ENCODE measurements at places on chromosomes 5 and 9. TPM values are rescaled to one million over a fixed set of nuclear protein-coding genes. Genes with fewer than 3 reads are reported as not detected.

- H3K4me3 ChIP-seq = no peak overlapping the region
- H3K4me1 ChIP-seq = peaks cover 9% of the 10 kb centered on the region
- H3K36me3 ChIP-seq = peaks cover 5% of the 10 kb centered on the region
- no peak overlapping the region for H3K27ac ChIP-seq
- no peak for DNase-seq
Measured at GRCh38 chr9:112233769-112234168, 58.7 kb upstream of the SUSD1 start.

AHRR gene
- total RNA-seq = 2.6 TPM

GRCh38 chr5:111551569-111552275 lies 39.4 kb upstream of the STARD4 start:
- no peaks in the 10 kb centered on the region for H3K4me1 ChIP-seq
- no peak overlapping the region for H3K4me3 ChIP-seq
- no peak overlapping the region for H3K27ac ChIP-seq
- DNase-seq = no peak

DNA sequence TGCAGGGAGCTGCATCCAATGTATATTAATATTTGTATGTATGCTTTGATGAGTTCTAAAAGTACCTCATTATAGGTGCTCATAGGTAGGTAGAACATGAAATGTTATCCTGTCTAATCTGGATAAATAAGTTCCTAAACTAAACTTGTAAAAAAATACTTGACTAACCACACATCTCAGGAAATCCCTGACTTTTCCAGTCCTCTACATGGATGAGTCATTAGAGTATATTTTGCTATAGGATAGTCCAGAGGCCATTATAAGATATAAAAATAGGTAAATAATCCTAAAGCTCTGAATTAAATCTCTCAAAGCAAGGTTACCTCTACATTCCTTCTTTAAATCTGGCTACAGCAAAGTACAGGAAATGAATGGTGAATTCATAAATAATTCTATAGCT lies 404.3 kb downstream of the RAB3C start:
- DNase-seq = no peak
- H3K36me3 ChIP-seq = no peaks in the 10 kb centered on the region
- no peak overlapping the region for H3K4me3 ChIP-seq
- H3K27me3 ChIP-seq = no peaks in the 10 kb centered on the region
- H3K27ac ChIP-seq = no peak overlapping the region
- H3K4me1 ChIP-seq = no peaks in the 10 kb centered on the region

DNA sequence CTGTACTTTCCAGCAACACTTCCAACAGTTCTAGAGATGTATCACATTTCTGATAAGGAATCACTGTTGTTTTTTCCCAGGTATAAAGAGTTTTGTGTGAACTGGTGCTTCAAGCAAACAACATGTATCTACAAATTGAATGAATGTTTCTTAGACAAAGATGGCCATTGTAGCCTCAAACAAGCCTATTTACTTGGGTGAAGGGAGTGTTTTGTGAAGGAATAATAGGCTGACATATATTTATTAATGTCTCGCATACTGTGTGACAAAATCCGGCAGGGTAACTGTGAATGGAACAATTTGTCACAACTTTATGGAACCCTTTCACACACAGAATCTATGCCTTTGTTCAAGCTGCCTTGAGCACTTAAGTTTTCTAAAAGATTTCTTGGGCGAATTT lies 24.8 kb upstream of the DAB2 start:
- no peaks in the 10 kb centered on the region for H3K4me1 ChIP-seq
- no peak for DNase-seq
- no peaks in the 10 kb centered on the region for H3K36me3 ChIP-seq

DNA sequence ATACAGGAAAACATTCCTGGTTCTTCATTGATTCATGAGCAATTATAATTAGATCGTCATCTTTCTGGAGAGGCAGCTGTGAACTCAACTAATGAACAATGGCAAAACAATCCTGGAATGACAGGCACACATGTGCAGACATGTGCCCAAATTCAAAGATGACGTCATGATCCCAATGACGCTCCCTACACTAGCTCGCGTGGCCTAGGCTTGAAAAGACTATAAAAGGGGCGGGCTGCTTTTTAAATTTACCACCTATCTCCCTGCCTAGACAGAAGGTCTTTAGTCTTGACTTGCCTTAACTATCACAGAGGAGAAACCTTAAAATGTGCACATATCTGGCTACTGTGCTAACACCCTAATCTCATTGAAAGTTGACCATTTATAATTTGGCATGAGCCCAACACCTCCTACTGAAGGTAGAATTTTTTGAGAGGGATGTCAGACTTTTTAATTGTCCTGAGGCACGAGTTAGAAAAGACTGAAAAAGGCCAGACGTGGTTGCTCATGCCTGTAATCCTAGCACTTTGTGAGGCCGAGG lies 88.2 kb downstream of the PRRT1B start:
- DNase-seq = no peak
- no peaks in the 10 kb centered on the region for H3K36me3 ChIP-seq
- no peaks in the 10 kb centered on the region for H3K27me3 ChIP-seq
- H3K27ac ChIP-seq = no peak overlapping the region
- no peaks in the 10 kb centered on the region for H3K4me1 ChIP-seq
- H3K4me3 ChIP-seq = no peak overlapping the region

GRCh38 chr9:129995409-129996160 lies 47.4 kb downstream of the FNBP1 start:
- peak; percentile 58 for DNase-seq
- peaks cover 96% of the 10 kb centered on the region for H3K4me1 ChIP-seq
- 0 out of 2 replicates have a peak, but pooled peaks cover 4% of the 10 kb centered on the region for H3K36me3 ChIP-seq

CDC20B gene
- not detected for total RNA-seq

DNA sequence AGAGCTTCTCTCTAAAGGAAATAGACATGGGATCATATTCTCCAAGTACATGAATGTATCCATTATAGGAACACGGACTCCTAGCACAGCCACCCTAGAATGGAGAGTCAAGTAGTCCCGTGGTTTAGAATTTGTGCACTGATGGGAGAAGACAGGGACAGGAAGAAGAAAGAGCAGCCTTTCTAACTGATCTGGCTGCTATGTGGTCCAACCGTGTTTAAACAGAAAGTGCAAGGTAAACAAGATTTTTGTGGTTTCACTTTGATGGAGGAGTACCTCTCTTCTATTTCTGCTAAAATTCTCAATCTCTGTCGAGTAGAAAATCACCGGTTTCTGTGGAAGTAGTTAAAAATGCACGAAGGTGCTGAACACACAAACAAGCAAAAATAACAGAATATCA lies 171.3 kb downstream of the ST8SIA4 start:
- H3K27me3 ChIP-seq = no peaks in the 10 kb centered on the region
- H3K36me3 ChIP-seq = no peaks in the 10 kb centered on the region
- no peak for DNase-seq

DNA sequence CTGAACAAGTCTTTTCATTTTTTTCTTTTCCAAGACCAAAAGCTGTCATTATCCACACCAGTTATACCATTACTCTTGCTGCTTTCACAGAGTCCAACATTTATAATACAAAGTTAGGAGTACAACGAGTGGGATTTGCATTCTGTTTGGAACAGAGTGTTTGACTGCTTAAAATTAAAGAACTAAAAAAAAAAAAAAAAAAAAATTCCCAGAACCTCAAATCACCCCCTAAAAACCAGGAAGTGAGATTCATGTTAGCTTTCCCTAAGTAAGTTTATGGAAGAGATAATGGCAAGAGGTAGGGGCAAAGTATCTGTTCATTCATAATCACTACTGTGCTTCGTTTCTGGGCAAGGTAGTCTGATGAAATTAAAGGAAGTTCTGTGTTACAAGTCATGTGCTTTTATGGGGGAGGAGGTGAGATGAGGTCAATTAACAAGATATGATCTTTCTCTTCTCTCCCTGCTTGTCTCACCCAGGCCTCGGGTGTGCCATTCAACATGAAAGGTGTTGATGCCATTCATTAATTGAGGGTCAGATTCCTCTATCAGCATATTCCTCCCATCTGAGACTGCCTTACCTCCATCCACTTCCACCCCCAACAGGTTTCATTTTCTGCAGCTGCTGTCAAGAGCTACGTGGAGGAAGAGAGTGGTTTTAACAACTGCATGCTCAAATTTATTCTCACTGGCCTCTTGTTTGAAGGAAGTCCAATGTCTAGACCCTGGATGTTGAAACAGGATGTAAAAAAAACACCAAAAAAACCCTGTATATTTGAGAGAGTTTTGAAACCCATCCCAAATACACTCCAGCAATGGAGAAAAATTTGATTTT lies 58.1 kb downstream of the MARCHF3 start:
- H3K27ac ChIP-seq = no peak overlapping the region
- peak; percentile 43 for DNase-seq
- H3K27me3 ChIP-seq = no peaks in the 10 kb centered on the region
- H3K4me3 ChIP-seq = no peak overlapping the region
- no peaks in the 10 kb centered on the region for H3K36me3 ChIP-seq

DNA sequence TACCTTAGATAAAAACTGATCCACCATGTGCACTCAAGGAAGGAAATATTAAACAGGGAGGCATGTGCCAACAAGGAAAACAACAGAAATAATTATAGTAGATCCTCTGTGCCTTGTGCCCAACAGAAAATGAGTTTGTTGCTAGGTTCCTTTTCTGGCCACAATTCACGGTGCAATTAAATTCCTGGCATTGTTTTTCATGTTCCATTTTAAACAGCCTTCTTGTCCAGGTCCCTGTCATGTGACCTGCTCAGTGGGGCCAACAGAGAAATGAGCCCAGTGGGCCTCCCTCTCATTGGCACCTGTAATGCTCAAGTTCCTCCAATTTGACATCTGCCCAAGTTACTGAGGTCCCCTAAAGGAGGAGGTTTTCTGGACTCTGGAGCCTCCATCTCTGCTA lies 56.5 kb downstream of the SPOCK1 start:
- H3K27ac ChIP-seq = no peak overlapping the region
- H3K4me3 ChIP-seq = no peak overlapping the region
- H3K27me3 ChIP-seq = no peaks in the 10 kb centered on the region
- no peaks in the 10 kb centered on the region for H3K36me3 ChIP-seq
- DNase-seq = no peak

DCTN3 gene
- 98.9 TPM for total RNA-seq

GRCh38 chr5:87899208-87899661 lies 369.4 kb downstream of the TMEM161B start:
- no peaks in the 10 kb centered on the region for H3K36me3 ChIP-seq
- H3K27ac ChIP-seq = no peak overlapping the region
- no peak for DNase-seq
- H3K27me3 ChIP-seq = no peaks in the 10 kb centered on the region
- no peaks in the 10 kb centered on the region for H3K4me1 ChIP-seq
- H3K4me3 ChIP-seq = no peak overlapping the region

TMC1 gene
- total RNA-seq = not detected

- no peaks in the 10 kb centered on the region for H3K27me3 ChIP-seq
- H3K36me3 ChIP-seq = peaks cover 28% of the 10 kb centered on the region
- H3K4me3 ChIP-seq = no peak overlapping the region
- no peak overlapping the region for H3K27ac ChIP-seq
- no peaks in the 10 kb centered on the region for H3K4me1 ChIP-seq
Measured at GRCh38 chr9:4836676-4837075, 43.9 kb downstream of the RCL1 start.

DNA sequence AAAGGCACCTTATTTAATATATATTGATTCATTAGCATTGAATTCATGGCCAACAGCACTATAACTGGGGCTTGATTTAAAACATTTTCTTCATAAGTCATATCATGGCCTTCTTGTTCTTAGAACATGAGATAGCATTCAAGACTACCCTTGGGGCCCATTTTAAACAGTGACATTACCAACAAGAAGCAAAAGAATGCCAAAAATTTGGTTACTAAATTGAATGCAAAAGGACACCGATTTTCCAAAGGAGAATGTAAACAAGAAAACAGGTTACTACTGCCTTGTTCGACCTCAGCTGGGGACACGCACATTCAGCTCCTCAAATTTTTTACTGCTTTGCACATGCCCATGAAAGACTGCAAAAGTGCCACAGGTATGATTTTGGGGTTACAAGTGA lies 219.4 kb upstream of the TLE4 start:
- no peaks in the 10 kb centered on the region for H3K4me1 ChIP-seq
- H3K36me3 ChIP-seq = no peaks in the 10 kb centered on the region
- no peak overlapping the region for H3K27ac ChIP-seq
- no peak for DNase-seq

ARL10 gene
- 4.8 TPM for total RNA-seq

IGIP gene
- total RNA-seq = 2.5 TPM

GRCh38 chr5:138282920-138283742 lies 8.7 kb upstream of the GFRA3 start:
- no peak overlapping the region for H3K27ac ChIP-seq
- H3K36me3 ChIP-seq = peaks cover 2% of the 10 kb centered on the region
- peaks cover 4% of the 10 kb centered on the region for H3K4me1 ChIP-seq
- no peaks in the 10 kb centered on the region for H3K27me3 ChIP-seq

DNA sequence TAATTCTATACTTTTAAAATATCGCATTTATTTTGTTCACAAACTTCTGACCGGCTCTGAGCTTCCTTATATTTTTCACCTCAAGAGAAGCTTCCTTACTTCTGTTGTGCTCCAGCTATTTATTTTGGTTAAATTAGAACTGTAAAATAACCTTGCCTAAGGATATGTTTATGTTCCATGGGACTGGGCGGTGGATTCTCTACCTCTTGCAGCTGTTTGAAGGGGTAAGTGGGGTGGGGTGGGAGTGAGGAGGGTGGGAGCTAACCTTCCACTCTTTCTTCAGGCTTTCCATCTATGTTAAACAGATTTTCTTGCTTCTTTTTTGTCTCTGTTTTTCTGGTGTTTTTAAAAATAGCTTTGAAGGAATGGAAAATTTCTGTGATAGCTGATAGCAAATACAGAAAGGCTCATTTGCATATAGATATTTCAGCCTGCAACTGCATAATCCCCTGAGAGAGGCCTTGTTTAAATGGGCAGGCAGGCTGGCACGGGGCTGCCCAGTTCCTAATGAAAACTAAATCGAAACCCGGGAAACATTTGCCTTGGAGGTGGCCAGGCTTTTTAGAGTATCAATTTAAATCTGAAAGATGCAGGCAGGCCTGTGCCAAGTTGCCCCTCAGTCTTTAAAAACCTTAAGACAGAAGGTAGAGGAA lies 122.1 kb upstream of the DMAC1 start:
- H3K27ac ChIP-seq = no peak overlapping the region
- peaks cover 3% of the 10 kb centered on the region for H3K4me1 ChIP-seq
- H3K36me3 ChIP-seq = no peaks in the 10 kb centered on the region
- H3K27me3 ChIP-seq = no peaks in the 10 kb centered on the region

GRCh38 chr5:55173687-55174230 lies 782 bp upstream of the CDC20B start:
- H3K4me1 ChIP-seq = peaks cover 46% of the 10 kb centered on the region
- no peak overlapping the region for H3K27ac ChIP-seq
- no peak for DNase-seq
- no peaks in the 10 kb centered on the region for H3K36me3 ChIP-seq
- H3K27me3 ChIP-seq = no peaks in the 10 kb centered on the region
- H3K4me3 ChIP-seq = peak overlapping the region; percentile 68

GRCh38 chr9:127370672-127371648 lies 26.0 kb upstream of the SLC2A8 start:
- H3K36me3 ChIP-seq = no peaks in the 10 kb centered on the region
- H3K27ac ChIP-seq = no peak overlapping the region
- no peaks in the 10 kb centered on the region for H3K27me3 ChIP-seq
- DNase-seq = no peak
- no peak overlapping the region for H3K4me3 ChIP-seq

GRCh38 chr9:80664327-80665210 lies 1024.8 kb downstream of the TLE1 start:
- H3K36me3 ChIP-seq = no peaks in the 10 kb centered on the region
- no peak for DNase-seq
- H3K27me3 ChIP-seq = no peaks in the 10 kb centered on the region
- no peaks in the 10 kb centered on the region for H3K4me1 ChIP-seq

OBP2B gene
- not detected for total RNA-seq

All from Karpas-422 (cell line).